Left ventricle myocardium superior (tissue), 1 donor: ENCODE measurements at places on chromosomes 6 and 20. TPM values are rescaled to one million over a fixed set of nuclear protein-coding genes. Genes with fewer than 3 reads are reported as not detected.
A peak's percentile ranks its signal among the peaks of the same experiment; 100 is the strongest.

Gene SCP2D1
- not detected for total RNA-seq

Gene C20orf141
- not detected for total RNA-seq

Gene CITED2
- 172 TPM for total RNA-seq

Gene ABHD16B
- not detected for total RNA-seq

Gene ZNF343
- total RNA-seq: 5.8 TPM

Gene INSM1
- total RNA-seq: not detected

Gene BNIP5
- not detected for total RNA-seq

Gene TULP4
- 101 TPM for total RNA-seq

Gene CYP39A1
- 5.9 TPM for total RNA-seq

Gene CEBPB
- 59.4 TPM for total RNA-seq

Gene CFB
- 39.6 TPM for total RNA-seq

Gene MAP3K4
- total RNA-seq: 43.6 TPM

GRCh38 chr6:50007819-50008218, 14.0 kb downstream of the DEFB110 start:
- DNase-seq: no peak

- no peak for DNase-seq
These were observed 255.6 kb downstream of the MAFB start for GRCh38 chr20:40433341-40433861.

GRCh38 chr20:21504323-21504722, 9.5 kb downstream of the NKX2-2 start:
- DNase-seq: no peak

- no peak for DNase-seq
These were observed 3.0 kb downstream of the CDH4 start for GRCh38 chr20:61254881-61255626.

DNA sequence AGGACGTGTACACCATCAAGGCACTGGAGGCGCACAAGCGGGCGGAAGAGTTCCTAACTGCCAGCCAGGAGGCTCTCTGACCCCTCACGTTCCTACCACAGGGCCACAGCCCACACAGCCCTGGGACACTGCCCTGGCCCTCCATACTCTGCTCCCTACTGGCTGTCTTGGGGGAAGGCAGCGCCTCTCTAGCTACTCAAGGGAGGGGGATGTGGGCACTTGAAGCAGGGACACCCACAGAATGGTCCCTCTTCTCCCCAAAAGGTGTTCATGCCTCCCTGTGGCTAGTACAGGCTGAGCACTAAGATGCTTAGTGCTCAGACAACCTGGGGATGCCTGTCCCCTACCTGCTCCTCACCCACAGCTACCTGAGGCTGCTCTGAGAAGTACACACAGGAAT, 2.5 kb downstream of the MEA1 start:
- DNase-seq: no peak

DNA sequence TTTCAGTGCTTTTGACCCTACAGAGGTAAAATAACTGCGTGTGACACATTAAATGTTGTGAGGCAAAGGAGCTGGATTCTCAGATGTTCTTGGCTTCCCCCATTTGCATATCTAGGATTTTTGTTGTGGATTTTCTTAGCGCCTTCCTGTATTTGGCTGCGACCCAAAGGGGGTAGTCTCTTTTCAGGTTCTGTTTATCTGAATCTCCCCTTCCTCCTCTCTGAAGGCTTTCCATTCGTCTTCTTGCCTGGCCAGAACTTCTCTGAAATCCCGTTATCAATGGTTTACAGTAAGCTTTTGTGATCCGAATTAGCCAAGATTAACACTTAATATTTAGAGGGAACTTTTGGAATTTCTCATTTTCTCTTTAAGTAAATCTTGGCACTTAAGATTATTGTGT, 60.8 kb downstream of the ADGRB3 start:
- no peak for DNase-seq

DNA sequence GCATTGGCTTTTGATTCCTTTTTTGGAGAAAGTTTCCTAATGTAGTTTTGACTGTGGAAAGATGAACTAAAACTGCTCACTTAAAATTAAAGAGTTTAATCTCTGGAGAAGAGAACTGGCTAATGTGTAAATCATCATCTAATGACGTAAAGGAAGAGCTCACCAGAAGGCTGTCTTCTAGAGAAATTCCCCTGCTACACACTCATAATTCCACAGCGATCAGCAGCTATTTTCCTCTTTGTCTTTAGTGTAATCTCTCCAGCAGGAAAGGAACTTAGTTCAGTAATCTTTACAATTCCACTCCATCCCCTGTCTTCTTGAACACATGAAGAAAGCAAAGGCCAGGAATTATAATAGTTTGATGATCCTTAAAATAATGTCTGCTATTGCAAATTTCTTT, 15.8 kb downstream of the SPTLC3 start:
- DNase-seq: no peak

- DNase-seq: peak; percentile 49
These were observed 1.2 kb downstream of the CHMP4B start for GRCh38 chr20:33812152-33812849.

DNA sequence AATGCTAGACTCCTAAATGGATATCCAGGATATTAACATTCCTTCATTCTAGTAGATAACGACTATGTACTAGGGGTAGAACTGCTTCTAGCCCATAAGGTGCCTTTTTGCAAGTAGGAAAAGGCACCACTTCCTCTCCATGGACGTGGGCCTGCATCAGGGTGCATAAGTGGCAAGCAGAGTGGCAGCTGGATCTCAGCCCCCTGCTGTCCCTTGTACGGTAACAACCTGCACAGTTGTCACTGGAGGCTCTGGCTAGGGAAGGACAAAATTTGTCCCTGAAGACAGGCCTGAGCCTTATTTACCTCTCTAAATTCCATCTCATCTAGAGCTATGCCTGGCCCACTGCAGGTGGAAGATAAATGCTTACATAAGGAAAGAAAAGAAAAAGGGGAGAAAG, 42.5 kb upstream of the SAYSD1 start:
- DNase-seq: no peak

DNA sequence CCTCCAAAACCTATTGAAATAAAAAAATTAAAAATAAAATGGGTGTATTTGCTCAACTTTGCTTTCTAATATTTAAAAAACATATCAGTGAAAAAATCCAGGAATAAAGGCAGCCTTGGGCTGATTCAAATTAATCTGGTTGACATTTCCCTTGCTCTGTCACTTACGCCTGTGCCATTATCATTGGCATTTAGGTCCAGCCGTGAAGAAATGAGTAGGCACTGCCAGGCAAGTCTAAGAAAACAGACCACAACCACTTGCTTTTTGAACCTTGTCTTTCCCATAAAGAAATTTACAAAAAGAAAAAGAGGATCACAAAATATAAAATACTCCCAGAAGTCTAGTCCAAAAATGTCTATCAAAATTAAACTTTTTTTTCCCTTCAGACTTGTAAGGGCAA, 59.2 kb upstream of the HBS1L start:
- DNase-seq: no peak

DNA sequence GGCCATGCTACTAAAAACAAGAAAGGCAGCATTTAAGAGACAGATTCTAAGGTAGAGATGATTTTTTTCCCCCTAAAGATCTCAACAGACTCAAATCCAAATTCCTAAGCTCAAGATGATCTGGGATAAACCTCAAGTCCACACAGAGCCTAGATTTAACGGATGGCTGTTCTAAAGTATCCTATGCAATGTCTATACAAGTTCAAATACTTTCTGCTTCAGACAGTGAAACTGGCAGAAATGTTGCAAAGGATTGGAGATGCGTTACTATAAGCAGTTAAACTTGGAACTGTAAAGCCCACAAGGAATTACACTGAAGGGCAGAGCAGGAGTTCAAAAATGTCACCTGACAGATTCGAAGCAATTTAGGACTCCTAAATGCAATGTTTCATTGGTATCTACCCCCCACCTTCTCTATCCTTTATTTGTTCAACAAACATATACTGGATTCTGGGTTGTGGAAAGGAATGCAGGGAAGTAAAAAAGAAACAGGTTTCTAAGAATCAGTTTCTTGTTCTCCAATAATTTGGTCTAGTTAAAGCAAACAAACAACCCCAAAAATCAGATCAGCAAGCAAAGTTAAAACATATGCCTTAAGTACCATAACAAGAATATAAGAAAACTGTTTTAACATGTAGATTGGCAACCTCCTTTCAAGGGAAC, 1.6 kb downstream of the DNAAF9 start:
- DNase-seq: no peak

GRCh38 chr6:36916126-36916525, 30.4 kb downstream of the C6orf89 start:
- no peak for DNase-seq

DNA sequence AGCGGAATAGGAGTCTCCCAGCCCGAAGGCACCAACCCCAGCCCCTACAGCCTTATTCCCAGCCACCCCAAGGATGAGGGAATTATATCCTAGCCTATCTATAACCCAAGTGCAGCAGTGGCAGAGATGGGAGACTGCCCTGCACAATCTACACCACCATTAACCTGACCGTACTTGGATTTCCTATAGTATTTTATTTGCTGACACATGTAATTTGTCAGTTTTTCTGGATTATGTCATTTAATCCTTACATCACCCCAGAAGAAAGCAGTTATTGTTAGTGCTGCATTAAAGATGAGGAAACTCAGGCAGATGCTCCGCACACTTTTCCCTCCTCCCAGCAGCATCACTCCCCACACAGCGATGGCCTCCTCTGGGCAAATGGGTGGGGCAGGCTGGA, 6.0 kb downstream of the BFSP1 start:
- DNase-seq: no peak

GRCh38 chr6:148658681-148659430, 88.0 kb upstream of the UST start:
- no peak for DNase-seq

DNA sequence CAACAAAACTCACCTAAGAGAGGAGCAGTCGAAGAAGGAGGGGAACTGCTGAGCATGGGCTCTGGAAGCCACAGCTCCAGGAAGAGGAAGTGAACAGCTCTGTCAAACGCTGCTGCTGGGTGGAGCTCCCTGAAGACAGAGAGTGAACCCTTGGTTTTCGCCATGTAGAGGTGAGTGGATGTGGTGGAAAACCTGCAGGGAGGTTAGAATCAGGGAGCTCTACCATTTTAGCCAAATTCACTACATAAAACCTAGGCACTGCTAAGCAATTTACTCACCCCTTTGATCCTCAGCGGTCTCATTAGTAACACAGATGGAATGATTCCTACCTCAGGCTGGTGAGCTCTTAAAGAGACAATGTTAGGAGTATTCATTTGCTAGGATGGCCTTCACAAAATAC, 19.4 kb upstream of the TFAP2A start:
- no peak for DNase-seq

GRCh38 chr6:101534386-101534785, 140.9 kb downstream of the GRIK2 start:
- no peak for DNase-seq

DNA sequence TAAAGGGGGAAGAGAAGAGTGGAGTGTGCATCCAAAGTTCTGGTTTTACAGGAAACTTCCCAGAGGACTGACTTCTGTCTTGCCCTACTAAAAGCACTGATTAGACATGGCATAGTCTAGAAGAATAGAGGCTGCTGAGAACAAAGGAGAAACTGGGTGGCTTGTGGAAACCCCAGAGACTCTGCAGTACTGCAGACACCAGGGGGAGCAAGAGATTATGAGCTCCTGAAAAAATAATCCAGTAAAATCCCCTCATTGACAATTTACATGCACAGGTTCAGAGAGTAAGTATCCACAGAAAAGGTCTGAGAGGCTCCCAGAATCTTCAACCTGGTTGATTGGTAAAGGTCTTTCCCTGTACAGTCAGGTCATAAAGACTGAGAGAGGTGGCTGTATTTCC, 48.7 kb upstream of the CLVS2 start:
- DNase-seq: no peak

DNA sequence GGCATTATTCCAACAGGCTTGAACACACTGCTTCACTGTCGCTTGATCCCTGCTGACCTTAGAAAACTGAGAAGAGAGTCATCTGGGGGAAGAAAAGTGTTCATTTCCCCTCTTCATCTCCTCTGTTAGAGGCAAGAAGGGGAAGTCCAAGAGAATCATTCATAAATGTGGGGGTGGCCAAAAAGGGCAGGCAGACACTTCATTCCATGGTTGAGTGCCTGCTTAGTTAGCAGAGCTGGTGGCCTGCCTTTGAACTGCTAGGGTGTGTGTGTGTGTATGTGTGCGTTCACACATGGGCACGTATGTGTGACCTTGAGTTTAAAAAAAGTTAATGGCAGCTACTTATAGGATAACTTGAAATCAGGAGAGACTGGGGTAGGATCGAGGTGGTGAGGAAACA, 39.4 kb upstream of the RFPL4B start:
- no peak for DNase-seq

GRCh38 chr6:132937466-132937906, 123.1 kb downstream of the RPS12 start:
- peak; percentile 32 for DNase-seq

- no peak for DNase-seq
These were observed 31.0 kb downstream of the SUN5 start for GRCh38 chr20:32973077-32973717.

- no peak for DNase-seq
These were observed 838.0 kb downstream of the DHX35 start for GRCh38 chr20:39800111-39800510.

DNA sequence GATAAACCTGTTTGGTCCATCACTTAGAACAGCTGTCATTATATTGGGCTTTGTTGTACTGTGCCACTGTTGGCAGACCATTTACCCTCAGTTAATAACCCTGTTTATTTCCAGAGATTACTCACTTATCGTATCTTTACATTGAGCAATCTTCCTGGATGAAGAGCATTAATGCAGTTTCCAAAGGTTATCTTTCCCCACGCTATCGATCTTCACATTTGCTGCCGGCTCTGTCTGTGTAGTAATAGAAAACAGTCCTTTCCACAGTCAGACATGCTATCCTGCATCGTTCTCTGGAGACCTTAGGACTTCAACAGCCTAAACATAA, 27.4 kb downstream of the GHRH start:
- no peak for DNase-seq

DNA sequence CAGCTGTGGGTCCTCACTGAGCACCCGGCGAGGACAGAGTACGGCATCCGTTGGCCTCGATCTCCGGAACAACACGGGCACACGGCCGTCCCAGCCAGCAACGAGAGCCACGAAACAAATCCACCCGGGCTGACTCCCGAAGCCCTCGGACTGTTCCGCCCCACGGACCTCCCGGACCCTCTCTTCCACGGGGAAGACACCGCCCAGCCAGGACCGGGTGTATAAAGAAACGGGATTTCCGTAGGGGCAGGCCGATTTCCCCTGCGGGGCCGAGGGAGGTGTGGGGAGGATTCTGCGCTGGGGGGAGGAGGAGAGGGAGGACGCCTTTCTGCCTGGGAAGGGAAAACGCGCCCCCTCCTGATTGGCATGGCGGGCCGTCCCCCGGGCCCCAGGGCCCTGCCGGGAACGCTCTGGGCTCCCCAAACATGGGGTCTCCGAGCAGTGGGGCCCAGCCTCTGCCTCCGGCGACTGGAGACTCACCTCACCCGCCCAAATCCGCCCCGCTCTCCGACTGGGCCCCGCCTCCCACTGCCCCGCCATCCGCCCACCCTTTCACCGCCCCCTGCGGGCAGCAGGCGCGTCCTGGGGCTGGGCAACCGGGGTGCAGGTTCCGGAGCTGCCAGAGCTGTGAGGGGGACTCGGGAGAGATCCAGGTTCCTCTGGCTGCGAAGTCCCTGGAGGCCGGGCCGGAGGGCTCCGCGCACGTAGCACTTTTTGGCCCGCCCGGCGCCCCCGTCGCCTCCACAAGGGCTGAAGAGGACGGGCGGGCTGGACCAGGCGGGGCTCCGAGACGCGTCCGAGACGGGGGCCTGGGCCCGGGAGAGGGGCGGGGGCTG, 679 bp upstream of the PPDPF start:
- DNase-seq: peak; percentile 81

GRCh38 chr6:108699290-108700041, 138.7 kb downstream of the FOXO3 start:
- peak; percentile 67 for DNase-seq

- no peak for DNase-seq
These were observed 249.7 kb downstream of the CD83 start for GRCh38 chr6:14367296-14367695.

- no peak for DNase-seq
These were observed 11.5 kb upstream of the TMEM244 start for GRCh38 chr6:129872586-129872985.
